ENCODE measurements at places on chromosomes 7 and 10.

DNA sequence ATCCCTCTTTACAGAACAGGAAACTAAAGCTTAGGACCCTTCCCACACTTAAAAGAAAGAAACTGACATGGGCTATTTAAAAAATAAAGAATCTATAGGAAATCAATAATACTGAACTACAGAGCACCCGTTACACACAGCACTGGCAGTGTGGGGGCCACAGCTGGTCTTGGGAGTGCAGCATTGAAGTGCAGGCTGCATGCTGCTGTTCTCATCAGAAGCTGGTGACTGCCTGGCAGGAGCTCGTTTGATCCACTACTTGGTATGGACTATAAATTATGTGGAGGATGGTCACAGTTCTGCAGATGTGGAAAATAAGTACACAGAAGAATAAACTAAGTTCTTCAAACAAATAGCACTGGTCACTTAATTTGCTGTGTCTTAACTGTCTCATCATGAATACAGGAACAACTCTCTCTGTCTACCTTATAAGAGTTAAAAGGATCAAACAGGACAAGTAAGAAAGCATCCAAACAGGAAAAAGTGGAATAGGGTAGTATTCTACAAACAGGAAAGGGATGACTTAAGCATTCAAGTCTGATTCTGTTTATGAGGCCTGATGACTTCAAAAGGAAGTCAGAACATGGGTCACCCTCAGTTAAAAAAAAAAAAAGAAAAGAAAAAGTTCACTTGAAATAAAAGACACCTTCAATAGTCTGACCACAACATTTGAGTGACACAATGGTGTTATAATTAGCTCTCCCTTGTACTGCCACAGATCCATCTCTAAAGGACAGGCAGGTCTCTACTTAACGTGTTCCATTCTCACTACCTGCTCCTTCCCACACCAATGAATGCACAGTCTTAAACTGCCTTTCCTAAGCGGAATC lies 21.0 kb downstream of the DOCK4 start:
- DNase-seq: no peak

DNA sequence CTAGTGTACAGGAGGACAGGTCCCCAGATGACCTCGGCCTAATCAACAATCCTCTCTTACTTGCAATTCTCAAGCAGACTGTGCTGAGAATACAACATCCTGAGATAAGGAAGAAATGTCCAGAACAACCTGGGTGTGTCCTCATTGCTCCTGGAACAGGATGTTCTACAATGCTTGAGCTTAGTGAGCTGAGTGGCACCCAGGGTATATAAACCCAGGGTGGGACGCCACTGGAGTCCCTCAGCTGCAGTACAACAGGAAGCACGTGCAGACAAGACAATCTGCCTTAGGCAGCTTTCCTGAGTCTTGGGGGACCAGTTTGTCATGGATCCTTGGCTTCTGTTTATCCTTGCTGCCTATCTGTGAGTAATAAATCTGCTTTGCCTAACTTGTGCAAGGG lies 27.7 kb upstream of the SLC25A13 start:
- DNase-seq: no peak

DNA sequence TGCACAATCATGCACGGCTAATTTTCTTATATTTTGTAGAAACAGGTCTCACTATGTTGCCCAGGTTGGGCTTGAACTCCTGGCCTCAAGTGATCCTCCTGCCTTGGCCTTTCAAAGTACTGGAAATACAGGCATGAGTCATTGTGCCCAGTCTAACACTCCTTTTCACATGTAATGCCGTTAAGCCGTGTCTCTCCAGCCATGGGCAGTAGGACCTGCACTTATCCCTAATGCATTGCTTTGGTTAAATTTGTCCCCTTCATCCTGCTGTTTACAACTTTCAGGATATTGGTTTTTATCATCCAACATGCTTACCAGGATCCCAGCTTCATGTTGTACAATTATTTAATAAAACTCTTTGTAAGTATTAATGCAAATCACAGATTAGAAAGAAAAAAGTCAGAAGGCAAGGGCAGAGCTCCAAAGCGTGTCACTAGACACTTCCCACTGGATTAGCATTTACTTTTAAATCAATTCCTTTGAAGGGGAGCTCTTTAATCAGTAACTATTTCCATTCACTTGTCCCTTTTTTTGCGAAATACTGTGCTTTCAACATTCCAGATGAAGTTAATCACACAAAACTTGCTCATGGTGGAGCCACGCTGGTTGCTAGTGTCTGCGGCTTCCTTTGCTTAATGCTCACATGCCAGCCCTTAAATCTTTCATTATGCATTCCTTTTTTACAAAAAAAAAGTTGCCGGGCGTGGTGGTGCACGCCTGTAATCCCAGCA lies 256.0 kb upstream of the AUTS2 start:
- DNase-seq: no peak

GRCh38 chr7:154842591-154842990 lies 160.3 kb downstream of the PAXIP1 start:
- no peak for DNase-seq

DNA sequence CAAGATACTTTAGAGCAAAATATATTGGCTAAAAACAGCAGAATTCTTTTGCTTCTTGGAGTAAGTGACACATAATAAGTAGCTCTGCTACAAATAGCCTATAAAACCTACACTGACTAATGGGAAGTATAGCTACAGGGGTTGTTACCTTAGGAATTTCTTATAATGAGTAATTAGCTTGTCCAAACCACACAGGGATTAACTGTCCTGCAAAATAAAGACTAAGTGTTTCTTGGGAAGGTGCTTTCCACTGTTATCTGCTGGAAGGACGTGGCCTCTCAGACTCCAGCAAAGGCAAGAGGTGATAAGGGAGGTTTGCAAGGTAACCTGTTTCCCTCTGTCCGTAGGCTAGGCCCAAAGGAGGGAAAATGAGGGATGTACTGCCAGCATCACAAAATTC lies 302.4 kb downstream of the DOCK4 start:
- no peak for DNase-seq

- no peak for DNase-seq
Measured at GRCh38 chr7:16260236-16260728, 161.1 kb downstream of the CRPPA start.

- no peak for DNase-seq
Measured at GRCh38 chr7:45701701-45702510, 127.7 kb downstream of the ADCY1 start.

- no peak for DNase-seq
Measured at GRCh38 chr10:89233033-89233432, 18.5 kb downstream of the LIPA start.

DNA sequence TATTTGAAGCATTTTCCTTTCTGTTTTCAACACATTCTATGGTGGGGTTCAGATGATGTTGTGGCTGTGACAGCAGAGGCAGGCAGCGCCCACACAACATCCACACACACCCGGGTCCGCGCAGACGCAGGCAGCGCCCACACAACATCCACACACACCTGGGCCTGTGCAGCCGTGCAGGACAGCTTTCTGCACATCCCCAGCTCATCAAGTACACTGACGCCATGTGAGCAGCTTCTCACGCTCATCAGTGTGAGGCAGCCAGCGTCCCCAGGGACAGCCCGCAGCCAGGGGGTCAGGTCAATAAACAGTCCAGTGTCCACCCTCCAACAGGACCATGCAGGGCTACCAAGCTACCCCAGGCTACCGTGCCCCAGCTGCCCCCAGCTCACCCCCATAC lies 272.8 kb upstream of the TCERG1L start:
- no peak for DNase-seq

All from astrocyte of the cerebellum (primary cell).